DND-41 (cell line): ENCODE measurements at places on chromosomes 1 and 21.

GRCh38 chr1:98668733-98669132 lies 7.2 kb downstream of the SNX7 start:
- no peak for DNase-seq

DNA sequence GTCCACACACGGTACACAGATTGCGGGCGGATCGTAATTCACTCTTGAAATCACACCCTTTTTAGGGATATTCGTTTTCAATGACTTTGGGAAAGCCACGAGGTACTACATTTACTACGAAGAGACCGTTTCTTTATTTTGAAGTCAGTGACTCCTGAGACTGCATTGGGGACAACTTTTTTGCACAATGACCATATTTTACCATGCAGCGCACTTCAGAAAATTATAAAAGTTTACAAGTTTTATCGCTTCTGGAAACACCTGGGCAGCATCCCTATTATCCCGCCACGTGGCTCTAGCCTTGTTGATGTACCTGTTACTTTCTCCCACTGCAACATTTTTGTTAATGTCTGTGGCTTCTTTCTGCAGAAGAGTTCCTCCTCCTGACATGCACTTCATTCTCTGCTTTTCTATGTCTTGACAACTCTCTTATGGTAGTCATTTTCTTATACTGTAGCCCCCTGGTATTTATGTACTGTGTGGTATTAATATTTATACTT lies 1.3 kb upstream of the AKT3 start:
- DNase-seq, result no peak

- DNase-seq, result no peak
Measured at GRCh38 chr1:183233113-183233512, 47.0 kb downstream of the LAMC2 start.

DNA sequence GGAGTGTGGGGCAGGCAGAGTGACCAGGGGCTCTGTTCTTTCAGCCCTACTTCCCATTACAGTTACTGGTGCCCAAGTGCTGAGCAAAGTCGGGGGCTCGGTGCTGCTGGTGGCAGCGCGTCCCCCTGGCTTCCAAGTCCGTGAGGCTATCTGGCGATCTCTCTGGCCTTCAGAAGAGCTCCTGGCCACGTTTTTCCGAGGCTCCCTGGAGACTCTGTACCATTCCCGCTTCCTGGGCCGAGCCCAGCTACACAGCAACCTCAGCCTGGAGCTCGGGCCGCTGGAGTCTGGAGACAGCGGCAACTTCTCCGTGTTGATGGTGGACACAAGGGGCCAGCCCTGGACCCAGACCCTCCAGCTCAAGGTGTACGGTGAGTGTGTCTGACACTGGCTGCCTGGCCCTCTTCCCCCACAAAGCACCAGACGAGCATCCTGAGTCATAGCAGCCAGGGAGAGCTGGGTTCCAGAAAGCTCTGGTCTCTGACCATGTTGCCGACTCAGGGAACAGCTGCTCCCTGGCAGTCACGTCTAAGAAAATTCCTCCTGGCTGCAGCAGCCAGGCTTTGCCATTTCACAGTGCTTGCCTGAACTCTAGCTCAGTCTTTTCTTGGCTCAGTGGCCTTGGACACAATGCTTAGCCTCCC lies 3.3 kb downstream of the SLAMF8 start:
- DNase-seq, result no peak

DNA sequence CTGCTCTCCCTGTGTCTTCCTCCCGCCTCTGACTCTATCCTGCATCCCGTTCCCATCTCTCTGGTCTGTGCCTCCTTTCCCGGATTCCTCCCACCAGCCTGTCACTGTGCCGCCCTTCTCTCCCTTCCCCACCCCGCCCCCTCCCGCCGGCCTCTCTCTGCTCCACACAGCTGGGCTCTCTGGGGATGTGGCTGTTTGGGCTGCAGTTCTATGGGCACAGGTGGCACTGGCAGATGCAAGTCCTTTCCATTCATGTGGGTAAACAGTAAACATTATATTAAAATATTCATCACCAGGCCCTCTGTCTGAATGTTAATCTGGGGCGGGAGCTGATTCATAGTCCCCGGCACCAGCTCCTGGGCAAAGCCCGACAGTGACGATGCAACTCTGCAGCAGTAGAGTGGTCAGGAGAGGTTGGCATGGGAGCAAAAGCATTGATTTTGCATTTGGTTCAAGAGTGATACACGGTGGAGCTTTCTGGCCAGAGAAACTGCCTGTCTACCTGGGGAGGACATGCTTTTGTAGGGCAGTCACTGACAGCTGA lies 249.3 kb downstream of the TNR start:
- no peak for DNase-seq

DNA sequence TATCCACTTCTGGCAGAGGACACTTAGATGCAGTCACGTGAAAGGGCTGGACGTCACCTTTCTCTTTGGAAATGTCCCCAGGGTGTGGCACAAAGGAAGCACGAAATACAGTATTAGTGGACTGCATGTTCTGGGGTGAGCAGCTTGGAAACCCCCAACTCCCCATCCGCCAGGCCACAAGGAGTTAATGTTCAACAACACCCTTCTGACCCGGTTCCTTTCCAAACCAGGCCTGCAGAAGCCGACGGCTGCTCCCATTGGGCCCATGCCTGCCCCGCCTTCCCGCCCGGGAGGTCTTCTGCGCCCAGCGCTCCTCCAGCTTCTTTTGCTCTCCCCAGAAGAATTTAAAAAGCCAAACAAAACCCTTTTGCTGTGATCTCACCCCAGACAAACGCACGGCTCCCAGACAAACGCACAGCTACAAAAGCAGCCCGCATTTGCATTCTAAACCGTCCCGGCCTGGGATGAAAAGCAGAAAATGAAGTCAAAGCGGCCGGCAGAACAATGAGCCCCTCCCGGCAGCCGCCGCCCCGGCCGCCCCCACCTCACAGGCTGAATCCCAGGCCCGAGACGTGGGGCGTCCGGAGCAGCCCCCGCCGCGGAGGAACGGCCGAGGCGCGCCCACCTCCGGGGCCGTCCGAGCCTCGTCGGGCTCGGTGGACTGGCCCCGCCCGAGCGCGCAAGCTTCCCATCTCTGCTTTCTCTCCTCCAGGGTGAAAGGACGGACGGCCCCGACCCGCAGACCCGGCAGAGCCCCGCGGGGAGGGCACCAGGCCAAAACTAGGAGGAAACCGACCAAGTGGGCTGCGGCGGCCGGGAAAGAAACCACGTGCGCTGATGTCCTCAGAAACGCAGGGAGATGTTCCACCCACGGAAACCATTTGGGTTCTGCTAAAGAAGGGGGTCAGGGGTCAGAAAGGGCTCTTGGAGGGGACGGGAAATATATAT lies 101.9 kb downstream of the PLPP3 start:
- no peak for DNase-seq
